ENCODE measurements at places on chromosomes 6 and 20.

DNA sequence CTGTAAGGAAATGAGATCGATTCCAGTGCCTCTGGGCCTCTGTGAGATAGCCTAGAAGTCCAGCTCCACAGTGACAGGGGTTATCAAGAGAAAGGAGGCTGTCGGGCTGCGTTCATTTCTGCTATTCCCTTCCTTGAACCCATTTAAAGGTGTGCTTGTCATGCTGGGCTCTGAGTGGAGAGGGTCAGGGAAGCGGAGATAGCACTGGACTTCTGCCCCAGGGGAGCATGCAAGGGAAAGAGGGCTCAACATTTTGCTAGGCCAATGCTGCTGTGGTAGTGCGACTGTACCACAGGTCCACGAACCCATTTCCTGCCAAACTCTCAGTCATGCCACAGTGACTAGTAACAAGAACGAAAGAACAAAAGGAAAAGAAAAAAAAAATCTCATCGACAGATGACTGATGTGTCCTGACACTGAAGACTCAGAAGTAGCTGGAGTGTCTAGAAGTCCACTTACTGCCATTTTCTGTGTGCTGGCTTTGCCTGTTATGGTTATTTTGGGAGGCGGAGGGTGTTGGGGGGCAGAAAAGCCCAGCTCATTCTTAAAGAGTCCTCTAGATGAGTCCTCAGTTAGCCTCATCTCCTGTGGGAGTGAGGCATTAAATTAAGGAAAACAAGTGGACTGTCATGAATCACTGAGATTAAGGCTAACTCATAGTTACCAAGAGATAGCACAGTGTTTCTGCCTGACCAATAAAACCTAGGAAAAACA lies 8.1 kb downstream of the NEDD9 start:
- DNase-seq, result peak; percentile 37

- no peak for DNase-seq
Measured at GRCh38 chr6:36117658-36118549, 12.4 kb upstream of the MAPK13 start.

DNA sequence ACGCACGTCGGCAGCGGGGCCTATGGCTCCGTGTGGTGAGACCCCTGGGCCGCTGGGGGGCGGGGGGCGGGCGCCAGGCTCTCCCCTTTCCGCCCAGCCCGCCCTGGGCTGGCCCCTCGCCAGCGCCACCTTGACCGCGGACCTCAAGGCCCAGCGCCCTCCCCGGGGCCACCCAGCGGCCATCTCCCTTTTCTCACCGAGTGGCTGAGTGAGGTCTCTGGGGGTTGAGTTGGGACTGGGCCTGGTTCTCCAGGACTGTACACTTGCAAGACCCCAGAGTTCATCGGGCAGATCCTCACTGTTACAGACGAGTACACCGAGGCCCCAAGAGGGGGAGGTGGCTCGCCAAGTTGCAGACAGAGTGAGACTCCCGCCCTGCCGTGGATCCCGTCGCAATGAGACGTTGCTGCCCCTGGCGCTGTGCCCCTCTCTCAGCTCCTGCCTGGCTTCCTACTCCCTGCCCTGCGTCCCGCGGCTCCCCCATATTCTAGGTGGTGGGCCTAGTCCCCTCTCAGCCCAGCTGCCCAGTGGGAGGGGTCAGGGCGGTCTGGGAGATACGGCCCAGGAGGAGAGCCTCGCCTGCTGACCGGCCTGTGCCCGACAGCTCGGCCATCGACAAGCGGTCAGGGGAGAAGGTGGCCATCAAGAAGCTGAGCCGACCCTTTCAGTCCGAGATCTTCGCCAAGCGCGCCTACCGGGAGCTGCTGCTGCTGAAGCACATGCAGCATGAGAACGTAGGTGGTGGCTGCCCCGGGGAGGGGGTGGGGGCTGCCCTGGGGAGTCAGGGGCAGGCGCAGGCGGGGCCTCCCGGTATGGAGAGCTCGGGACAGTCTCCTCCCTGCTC lies 576 bp downstream of the MAPK13 start:
- DNase-seq, result peak; percentile 46

DNA sequence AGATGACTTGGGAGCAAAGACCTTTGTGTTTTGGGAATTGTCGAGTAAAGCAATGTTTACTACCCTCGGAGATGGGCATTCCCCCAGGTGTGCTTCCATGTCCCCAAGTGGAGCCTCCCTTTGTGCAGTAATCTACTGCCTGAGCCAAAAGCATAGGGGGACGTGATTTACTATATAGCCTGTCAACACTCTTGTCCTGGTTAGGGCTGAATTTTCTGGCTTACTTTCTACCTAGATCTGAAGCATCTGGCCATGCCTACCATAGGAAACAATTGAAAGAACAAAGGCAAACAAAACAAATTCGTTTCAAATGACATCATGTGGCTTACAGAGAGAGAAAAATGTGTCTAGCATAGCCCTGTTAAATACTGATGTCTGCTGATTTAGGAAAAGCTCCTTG lies 350.6 kb downstream of the SAMD5 start:
- no peak for DNase-seq

- DNase-seq, result no peak
Measured at GRCh38 chr20:42734660-42735368, 454.9 kb downstream of the PTPRT start.

DNA sequence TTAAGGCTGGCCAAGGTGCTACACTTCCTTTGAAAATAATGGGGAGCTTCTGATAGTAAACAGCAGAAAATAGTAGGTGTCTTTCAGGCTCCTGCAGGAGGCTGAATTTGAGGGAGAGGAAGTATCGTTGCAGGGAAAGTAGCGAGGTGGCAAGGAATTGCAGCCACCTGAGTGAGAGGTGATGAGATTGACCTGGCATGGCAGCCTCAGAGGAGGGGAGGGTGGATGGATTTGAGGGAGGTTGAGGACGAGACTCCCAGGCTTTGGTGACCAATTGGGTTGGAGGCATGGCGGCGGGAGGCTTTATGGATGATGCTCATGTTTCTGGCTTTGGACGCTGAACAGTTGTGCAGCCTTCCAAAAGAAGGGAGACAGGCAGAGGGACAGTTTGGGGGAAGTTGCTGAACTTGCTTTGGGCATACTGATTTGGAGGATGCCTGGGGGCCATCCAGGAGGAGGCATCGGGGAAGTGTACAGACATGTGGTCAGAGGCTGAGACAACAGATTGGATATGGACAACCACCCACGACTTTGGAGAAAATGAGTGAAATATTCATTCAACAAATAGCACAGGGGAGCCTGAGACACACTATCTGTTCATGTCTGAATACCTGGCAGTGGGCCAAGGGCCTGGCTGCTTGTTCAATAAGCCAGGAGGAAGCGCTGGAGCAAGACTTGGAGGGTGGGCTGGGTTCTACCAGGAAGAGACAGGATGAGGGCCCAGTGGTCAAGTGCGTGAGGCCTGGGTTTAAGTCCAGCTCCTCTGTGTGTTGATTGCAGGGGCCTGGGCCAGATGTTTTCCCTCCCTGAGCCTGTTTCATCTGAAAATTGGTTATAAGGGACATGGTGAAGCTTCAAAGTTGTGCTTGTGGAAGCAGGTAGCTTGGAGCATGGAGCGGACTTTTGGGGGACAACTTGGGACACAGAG lies 113.2 kb downstream of the CEBPB start:
- no peak for DNase-seq

GRCh38 chr6:9745966-9746365 lies 668.9 kb downstream of the TFAP2A start:
- DNase-seq, result no peak

GRCh38 chr6:90233994-90234393 lies 62.6 kb downstream of the BACH2 start:
- DNase-seq, result no peak

GRCh38 chr6:106064756-106065155 lies 21.4 kb upstream of the PRDM1 start:
- DNase-seq, result no peak

DNA sequence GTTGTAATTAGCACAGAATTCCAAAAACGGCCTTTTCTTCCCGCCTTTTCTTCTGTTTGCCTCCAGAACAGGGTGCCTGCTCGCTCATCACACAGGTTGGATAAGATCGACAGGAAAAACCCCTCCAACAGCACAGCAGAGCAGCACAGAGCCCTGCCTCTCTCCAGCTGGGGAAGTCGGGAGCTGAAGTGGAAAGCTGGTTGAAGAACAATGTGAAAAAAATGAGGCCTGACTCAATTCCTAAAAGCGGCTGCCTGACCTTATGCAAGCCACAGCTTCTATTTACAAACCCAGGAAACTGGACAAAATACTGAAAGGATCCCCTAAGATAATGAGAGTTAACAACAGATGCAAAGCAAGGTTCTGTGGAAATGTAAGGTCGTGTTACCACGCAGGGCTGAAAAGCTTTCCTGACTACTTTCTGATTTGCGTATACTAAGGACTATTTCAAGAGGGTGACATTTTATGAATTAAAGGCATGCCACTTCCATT lies 116.9 kb downstream of the TTLL2 start:
- DNase-seq, result no peak

DNA sequence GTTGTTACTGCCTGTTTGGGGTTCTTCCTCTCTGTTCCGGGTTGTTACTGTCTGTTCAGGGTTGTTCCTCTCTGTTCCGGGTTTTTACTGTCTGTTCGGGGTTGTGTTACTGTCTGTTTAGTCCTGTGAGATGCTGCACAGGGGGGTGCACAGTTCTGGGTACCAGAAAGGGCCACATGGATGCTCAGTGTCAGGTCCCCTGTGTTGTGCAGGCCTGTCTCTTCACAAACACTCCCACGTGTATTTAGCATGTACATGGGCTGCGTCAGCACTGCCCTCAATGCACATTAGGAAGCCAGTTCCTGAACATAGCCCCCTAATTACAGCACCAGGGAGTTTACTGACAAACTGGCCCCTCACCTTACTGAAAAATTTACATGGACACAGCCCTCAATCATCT lies 118.5 kb downstream of the DLL1 start:
- no peak for DNase-seq

DNA sequence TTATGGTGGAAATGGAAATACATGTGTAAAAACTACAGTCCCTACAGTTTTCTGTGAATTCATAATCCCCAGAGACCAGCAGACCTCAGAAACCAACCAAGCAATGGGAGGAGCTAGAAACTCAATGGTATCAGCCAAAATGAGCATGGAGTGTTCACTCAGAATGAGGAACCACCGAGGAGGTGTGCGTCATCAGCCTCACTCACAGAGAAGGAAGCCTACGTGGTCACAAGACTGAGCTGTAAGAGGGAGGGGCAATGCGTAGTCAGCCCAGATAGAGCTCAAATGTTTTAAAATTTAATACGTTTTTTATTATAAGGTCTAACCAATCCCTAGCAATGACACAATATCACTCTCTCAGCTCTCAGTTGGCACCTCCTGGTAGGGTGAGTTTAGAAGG lies 17.4 kb downstream of the MYLK4 start:
- DNase-seq, result no peak

- no peak for DNase-seq
Measured at GRCh38 chr6:11428895-11429294, 108.7 kb upstream of the TMEM170B start.

DNA sequence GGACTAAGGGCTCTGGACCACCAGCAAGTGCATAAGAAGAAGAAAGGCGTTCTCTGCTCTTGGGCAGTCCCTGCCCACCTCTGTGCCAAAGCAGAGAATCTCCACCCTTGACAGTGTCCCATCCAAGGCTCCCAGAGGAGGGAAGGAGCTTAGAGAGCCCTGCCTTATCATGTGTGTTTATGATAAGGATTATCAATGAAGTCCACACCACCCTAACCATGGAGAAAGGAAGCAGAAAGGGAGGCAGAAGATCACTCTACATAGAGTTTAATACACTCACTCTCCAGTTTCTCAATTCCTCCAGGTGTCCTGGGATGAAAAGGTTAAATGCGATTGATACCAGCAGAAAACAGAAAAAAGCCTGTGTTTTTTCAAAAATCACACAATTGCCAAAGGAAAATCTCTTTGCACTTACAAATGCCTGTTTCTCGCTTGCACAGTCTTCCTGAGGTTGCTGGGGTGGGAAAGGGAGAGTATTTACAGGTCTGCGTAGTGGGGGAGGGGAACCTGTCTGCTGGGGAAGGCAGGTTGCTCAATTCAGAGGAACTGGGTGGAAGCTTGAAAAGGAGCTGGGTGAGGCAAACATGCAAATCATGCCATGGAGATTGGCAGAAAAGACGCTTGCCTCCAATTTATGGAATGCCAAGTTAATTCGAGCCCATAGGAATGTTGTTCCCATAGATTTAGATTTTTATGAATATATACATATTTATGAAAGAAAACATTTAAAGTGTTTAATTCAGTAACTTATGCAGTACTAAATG lies 104.0 kb downstream of the EYA2 start:
- DNase-seq, result no peak

DNA sequence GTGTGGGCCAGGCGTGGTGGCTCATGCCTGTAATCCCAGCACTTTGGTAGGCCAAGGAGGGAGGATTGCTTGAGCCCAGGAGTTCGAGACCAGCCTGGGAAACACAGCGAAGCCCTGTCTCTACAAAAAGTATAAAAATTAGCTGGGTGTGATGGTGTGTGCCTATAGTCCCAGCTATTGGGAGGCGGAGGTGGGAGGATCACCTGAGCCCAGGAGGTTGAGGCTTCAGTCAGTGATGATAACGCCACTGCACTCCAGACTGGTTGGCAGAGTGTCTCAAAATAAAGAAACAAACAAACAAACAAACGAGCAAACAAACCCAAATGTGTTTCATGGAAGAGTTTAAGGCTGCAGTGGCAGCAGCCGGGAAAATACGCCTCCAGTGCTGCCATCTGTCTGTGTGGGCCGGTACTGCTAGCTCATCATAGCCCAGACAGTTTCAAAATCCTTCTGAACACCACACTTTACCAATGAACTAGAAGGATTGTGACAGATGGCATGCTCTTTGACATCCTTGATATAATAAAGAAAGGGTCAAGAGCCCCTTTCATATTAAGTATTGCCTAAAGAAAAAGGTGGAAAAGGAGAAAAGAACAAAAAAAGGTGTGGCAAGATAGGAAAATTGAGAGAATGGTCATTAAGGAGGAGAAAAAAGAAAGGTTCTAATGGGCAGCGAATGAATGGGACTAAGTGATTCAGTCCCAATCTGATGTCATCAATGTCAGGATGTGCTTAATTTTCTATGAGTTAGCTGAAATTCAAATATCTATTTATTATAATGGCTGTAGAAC lies 298.6 kb downstream of the SYNE1 start:
- no peak for DNase-seq

GRCh38 chr20:56808117-56808725 lies 179.1 kb downstream of the TFAP2C start:
- no peak for DNase-seq

All from NK-92 treated with Interleukin-12 subunit alpha and Interleukin-12 subunit beta, amount 100 ng/mL, for 24 hours (cell line).